ENCODE measurements at places on chromosomes 6 and 20. TPM values are rescaled to one million over a fixed set of nuclear protein-coding genes. Genes with fewer than 3 reads are reported as not detected.
A peak's percentile ranks its signal among the peaks of the same experiment; 100 is the strongest.

ATRN gene
- total RNA-seq = 17.5 TPM

MUC21 gene
- not detected for total RNA-seq

PDYN gene
- not detected for total RNA-seq

SLC22A16 gene
- total RNA-seq = not detected

- no peaks in the 10 kb centered on the region for H3K27me3 ChIP-seq
- no peaks in the 10 kb centered on the region for H3K4me1 ChIP-seq
Measured at GRCh38 chr6:870096-870495, 177.2 kb upstream of the EXOC2 start.

- DNase-seq = no peak
- H3K4me1 ChIP-seq = no peaks in the 10 kb centered on the region
- no peaks in the 10 kb centered on the region for H3K27me3 ChIP-seq
- H3K4me3 ChIP-seq = no peak overlapping the region
Measured at GRCh38 chr6:166952121-166952520, 4.2 kb downstream of the RNASET2 start.

DNA sequence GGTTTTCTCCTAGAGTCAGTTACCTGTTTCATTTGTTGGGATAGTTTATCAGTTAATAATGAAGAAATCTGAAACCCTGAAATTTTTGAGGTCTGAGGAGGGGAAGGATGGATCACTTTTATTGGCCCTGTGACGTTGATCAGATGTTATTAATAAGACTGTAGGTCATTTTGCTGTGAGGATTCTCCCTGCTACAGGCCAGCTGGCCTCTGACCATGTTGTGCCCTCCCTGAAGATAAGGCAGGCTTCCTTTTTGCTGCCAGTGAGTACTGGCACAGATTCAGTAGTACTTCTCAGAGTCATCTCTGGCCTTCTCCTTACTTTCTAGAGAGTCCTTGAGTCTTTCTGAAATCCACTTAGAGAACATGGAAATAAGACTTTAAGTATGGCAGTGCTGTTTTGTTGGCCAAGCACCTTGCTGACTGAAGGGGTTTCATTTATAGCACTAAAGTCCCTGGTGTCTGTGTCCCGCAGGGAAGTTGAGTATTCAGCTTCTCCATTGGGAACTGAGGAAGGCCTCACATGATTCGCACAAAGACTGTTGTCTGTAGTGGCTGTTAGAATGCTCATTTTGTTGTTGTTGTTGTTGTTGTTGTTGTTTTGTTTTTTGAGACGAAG lies 202.6 kb downstream of the DTNBP1 start:
- H3K27me3 ChIP-seq = no peaks in the 10 kb centered on the region
- H3K4me1 ChIP-seq = no peaks in the 10 kb centered on the region
- H3K27ac ChIP-seq = no peak overlapping the region
- no peak for DNase-seq

GRCh38 chr20:51935003-51935358 lies 132.7 kb upstream of the SALL4 start:
- no peak overlapping the region for H3K27ac ChIP-seq
- no peaks in the 10 kb centered on the region for H3K27me3 ChIP-seq
- H3K4me3 ChIP-seq = no peak overlapping the region
- H3K36me3 ChIP-seq = no peaks in the 10 kb centered on the region

DNA sequence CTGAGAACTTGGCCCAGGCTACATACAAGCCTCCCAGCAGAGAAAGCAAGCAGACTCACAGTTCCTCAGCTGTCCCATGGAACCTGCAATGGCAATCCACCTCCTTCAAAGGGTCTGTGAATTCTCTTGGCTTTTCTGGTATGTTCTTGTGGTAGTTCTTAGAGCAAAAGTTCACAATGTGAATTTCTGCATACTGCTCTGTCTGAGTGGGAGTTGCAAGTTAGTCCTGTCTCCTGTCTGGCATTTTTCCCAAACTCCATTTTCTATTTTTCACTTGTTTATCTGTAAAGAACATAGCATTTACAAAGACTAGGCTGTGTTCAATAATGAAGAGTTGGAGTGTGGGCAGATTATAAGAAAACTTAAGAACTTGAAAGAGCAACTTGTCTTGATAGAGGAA lies 269.9 kb downstream of the BCKDHB start:
- DNase-seq = no peak
- H3K4me1 ChIP-seq = no peaks in the 10 kb centered on the region
- H3K27me3 ChIP-seq = no peaks in the 10 kb centered on the region
- H3K36me3 ChIP-seq = no peaks in the 10 kb centered on the region

GRCh38 chr20:32570401-32571190 lies 14.5 kb downstream of the NOL4L start:
- H3K4me3 ChIP-seq = no peak overlapping the region
- H3K27ac ChIP-seq = no peak overlapping the region
- DNase-seq = no peak
- H3K4me1 ChIP-seq = no peaks in the 10 kb centered on the region

DNA sequence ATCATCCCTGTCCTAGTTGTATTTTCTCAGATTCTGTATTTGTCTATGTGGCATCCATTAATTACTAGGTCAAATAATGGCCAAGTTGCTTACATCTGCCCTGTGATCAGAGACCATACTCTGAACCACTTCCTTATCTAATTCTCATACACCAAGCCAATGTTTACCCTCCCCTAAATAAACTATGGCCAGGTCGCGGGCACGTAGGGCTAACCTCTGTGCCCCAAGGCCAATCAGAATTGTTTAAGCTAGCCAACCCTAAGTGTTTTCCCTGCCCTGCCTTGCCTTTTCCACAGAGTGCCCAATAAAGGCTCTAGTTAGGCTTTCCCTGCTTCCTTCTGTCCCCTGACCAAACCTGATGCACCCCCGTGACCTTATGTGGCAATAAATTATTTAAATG lies 2.8 kb upstream of the CALHM4 start:
- H3K27ac ChIP-seq = no peak overlapping the region
- no peaks in the 10 kb centered on the region for H3K36me3 ChIP-seq
- no peak overlapping the region for H3K4me3 ChIP-seq
- no peaks in the 10 kb centered on the region for H3K4me1 ChIP-seq
- DNase-seq = no peak
- H3K27me3 ChIP-seq = peaks cover 11% of the 10 kb centered on the region

- no peak overlapping the region for H3K27ac ChIP-seq
- no peaks in the 10 kb centered on the region for H3K27me3 ChIP-seq
- H3K36me3 ChIP-seq = no peaks in the 10 kb centered on the region
- DNase-seq = peak; percentile 64
Measured at GRCh38 chr20:815914-816606, 17.5 kb upstream of the FAM110A start.

DNA sequence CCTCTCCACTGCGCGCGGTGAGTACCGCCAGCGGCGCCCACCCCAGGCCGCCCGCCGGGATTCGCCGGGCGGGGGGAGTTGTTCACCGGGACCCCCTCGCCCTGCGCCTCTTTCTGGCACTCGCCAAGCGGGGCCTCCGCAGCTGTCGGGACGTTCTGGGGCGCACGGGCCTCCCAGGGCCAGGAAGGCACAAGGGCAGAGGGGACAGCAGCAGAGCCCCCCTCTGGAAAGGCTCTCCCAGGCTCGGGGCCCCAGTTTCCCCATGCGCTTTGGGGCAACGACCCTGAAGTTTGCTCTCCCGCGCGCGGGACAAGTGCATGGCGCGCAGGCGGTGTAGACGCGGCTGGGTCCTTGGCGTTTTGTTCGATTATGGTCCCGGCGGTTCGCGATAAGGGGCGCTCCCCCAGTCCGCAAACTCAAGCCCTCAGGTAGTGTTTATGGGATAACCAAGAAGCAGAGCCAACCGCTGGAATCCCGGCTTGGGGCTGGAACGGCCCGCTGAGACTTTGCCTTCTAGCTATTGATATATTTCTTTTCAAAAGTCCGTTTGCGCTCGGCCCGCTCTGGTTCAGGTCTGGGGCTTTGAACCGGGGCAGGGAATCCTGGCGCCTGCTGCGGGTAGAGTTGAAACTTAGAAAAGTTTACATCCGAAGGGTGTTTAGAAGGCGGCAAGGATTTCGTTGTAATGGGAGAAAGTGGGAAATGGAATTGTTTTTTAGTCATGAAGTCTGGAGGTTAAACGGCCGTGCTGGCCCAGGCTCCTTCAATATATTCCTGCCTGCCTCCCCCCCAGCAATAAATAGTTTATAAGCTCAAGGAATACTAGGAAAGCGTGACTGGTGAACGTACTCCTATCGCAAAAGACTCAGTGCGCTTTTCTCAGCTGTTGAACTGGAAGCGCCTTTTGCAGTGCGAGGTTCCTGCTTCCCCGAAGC lies 595 bp downstream of the EYA2 start:
- peak overlapping the region; percentile 39 for H3K4me3 ChIP-seq
- H3K27me3 ChIP-seq = no peaks in the 10 kb centered on the region
- no peak for DNase-seq

DNA sequence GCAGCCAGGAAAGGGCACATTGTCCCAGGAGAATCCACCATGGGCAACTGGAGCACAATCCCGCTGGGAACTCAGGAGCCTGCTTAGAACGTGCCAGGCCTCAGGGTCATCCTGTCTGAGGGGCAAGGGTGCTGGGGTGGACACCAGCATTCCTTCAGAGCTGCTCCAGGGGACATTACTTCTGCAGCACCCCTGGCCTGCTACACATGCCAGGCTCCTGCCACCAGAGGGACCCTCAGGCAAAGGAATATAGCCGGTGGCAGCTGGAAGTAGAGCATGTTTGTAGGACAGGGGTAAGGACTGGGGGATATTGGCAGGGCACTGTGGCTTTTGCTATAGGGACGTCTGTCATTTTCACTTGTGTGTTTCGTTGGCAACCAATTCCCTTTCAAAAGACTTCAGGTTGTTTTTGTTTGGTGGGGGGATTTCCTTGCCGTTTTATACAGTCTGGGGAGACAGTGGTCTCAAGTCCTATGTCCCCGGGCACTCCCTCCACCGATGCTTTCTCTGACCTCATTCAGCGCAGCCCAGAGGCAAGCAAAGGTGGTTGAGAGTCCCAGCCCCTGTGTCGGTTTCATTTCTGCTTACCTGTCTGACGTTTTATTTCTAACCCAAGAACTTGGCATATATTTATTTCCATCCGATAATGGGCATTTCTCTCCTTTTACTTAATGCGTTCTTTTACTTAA lies 130.8 kb downstream of the JPH2 start:
- H3K4me1 ChIP-seq = no peaks in the 10 kb centered on the region
- H3K4me3 ChIP-seq = no peak overlapping the region
- no peak overlapping the region for H3K27ac ChIP-seq
- DNase-seq = no peak
- H3K36me3 ChIP-seq = no peaks in the 10 kb centered on the region

DNA sequence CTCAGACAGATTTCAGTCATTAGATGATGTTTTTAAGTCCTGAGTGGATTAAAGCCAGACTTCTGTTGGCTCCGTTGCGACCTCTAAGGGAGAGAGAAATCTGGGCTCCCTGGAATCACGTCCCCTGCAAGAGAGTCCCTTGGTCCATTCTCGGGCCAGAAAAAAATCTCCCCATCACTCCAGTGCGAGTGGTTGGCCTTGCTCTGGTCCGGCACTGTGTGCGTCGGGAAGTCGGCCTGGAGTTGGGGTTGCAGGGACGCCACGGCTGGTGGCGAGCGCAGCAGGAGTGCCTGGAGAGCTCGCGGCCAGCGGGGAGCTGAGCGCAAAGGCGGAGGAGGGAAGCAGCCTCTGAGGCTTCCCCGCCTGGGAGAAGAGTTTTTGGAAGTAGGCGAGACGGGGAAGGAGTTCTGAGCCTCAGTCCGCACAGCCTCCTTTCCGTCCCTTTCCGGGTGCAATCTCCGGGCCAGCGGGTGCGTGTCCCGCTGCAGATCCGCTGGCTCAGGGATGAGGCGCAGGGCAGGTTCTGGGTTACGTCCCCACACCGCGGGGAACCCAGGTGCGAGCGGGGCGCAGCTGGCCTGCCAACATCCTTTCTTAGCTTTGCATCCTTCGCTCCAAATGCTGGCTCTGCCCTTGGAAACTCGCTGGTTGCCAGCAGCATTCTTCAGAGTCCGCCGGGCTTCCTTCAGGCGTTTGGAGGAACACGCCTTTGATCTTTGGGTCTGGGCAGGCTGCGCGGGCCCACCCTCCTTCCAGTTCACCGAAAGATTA lies 6.8 kb downstream of the TCF21 start:
- no peak for DNase-seq
- H3K27ac ChIP-seq = no peak overlapping the region
- H3K36me3 ChIP-seq = no peaks in the 10 kb centered on the region

GRCh38 chr6:89999154-89999553 lies 104.9 kb downstream of the GJA10 start:
- no peaks in the 10 kb centered on the region for H3K4me1 ChIP-seq
- no peak overlapping the region for H3K27ac ChIP-seq
- H3K4me3 ChIP-seq = no peak overlapping the region

GRCh38 chr6:30097902-30098768 lies 14.8 kb downstream of the TRIM31 start:
- no peak overlapping the region for H3K4me3 ChIP-seq
- H3K36me3 ChIP-seq = no peaks in the 10 kb centered on the region
- DNase-seq = no peak
- H3K27me3 ChIP-seq = peaks cover 6% of the 10 kb centered on the region
- peaks cover 7% of the 10 kb centered on the region for H3K4me1 ChIP-seq

GRCh38 chr6:103140308-103141027 lies 1719.3 kb downstream of the HACE1 start:
- H3K4me3 ChIP-seq = no peak overlapping the region
- DNase-seq = no peak
- no peaks in the 10 kb centered on the region for H3K36me3 ChIP-seq
- H3K27ac ChIP-seq = no peak overlapping the region
- no peaks in the 10 kb centered on the region for H3K27me3 ChIP-seq

GRCh38 chr6:6556738-6557503 lies 31.6 kb upstream of the LY86 start:
- no peaks in the 10 kb centered on the region for H3K4me1 ChIP-seq
- no peaks in the 10 kb centered on the region for H3K27me3 ChIP-seq
- H3K36me3 ChIP-seq = no peaks in the 10 kb centered on the region
- DNase-seq = peak; percentile 67
- no peak overlapping the region for H3K27ac ChIP-seq

DNA sequence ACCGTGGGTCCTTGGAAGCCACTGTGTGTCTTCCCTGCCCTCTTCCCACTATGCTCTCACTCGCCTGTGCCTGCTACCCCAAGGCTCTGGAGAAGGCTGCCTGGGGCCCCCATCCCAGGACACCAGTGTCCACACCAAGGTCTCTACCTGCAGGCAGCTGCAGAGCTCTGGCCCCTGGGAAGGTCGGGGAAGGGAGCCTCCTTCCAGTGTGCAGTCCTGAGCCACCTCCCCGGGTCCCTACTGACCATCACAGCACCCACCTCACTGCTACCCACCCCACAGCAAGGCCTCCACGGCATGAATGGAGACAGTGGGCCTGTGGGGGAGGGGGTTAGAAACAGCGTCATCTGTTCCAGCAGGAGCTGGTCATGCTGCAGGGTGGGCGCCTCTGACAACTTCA lies 35.6 kb downstream of the RBM38 start:
- H3K27ac ChIP-seq = no peak overlapping the region
- H3K27me3 ChIP-seq = no peaks in the 10 kb centered on the region
- no peaks in the 10 kb centered on the region for H3K36me3 ChIP-seq
- H3K4me3 ChIP-seq = no peak overlapping the region

DNA sequence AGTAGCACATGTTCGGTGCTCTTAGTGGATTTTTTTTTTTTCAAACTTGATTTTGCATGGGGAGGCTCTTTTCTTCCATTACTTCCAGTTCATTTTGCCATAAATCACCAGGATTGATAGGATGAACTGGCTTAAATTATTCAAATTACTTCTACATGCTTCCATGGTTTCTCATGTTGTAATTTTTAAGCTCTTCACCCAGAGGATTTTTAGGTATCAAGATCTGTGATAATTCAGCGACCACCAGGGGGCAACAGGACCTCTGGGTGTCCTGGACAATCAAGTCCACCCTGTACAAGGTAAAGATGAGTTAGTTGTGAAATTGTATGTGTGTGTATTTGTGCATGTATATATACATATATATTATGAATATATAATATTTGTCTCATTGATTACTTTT lies 4.2 kb upstream of the EPHA7 start:
- no peaks in the 10 kb centered on the region for H3K4me1 ChIP-seq
- H3K27me3 ChIP-seq = peaks cover 39% of the 10 kb centered on the region
- no peak overlapping the region for H3K4me3 ChIP-seq
- H3K27ac ChIP-seq = no peak overlapping the region
- no peaks in the 10 kb centered on the region for H3K36me3 ChIP-seq

Data from pancreas (tissue), 10 donors.